ENCODE measurements at places on chromosomes 6 and 20. TPM values are rescaled to one million over a fixed set of nuclear protein-coding genes. Genes with fewer than 3 reads are reported as not detected.

Gene C6orf52
- total RNA-seq, result not detected

Gene FAM110A
- total RNA-seq, result 2.5 TPM

Gene OXT
- not detected for total RNA-seq

Gene NRN1
- 23.5 TPM for total RNA-seq

Gene GPR63
- 0.09 TPM for total RNA-seq

Gene DEFB132
- not detected for total RNA-seq

Gene RGS17
- total RNA-seq, result 3.3 TPM

Gene MOCS3
- 7.5 TPM for total RNA-seq

Gene C6orf118
- not detected for total RNA-seq

Gene RCAN2
- 0.09 TPM for total RNA-seq

Gene BTN1A1
- total RNA-seq, result not detected

Gene FAM83B
- not detected for total RNA-seq

Gene TFAP2D
- not detected for total RNA-seq

Gene PSORS1C1
- total RNA-seq, result 11.9 TPM

Gene BPIFB1
- total RNA-seq, result not detected

Gene UBD
- total RNA-seq, result 1.2 TPM

Gene GABRR1
- total RNA-seq, result not detected

Gene ADGB
- total RNA-seq, result not detected

Gene SLC22A23
- 4.4 TPM for total RNA-seq

Gene ISM1
- total RNA-seq, result not detected

Gene MATN4
- not detected for total RNA-seq

Gene ADTRP
- 2.7 TPM for total RNA-seq

Gene HINT3
- total RNA-seq, result 10.2 TPM

Gene PRDM1
- 0.94 TPM for total RNA-seq

Gene WFDC12
- not detected for total RNA-seq

Gene WFDC10B
- total RNA-seq, result not detected
